ENCODE measurements at places on chromosomes 7 and 10.

DNA sequence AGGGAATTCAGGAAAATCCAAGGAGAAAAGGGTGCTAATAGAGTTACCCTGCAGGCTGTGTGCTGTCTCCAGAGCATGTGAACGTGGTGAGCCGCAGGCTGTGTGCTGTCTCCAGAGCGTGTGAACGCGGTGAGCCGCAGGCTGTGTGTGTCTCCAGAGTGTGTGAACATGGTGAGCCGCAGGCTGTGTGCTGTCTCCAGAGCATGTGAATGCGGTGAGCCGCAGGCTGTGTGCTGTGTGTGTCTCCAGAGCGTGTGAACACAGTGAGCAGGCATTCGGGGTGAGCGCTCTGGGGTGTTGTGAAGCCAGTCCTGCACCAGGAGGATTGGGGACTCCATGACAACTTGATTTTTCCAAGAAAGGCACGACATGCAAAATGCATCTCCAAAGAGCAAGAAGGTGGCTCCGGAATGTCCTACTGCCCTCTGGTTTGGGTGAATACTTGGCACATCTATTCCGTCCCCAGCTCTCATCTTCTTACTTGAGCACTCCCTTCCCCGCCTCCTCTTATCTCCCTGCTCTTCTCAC, 407.9 kb upstream of the SHH start:
- DNase-seq, result no peak

GRCh38 chr7:18210377-18210776, 182.7 kb upstream of the PRPS1L1 start:
- DNase-seq, result no peak

DNA sequence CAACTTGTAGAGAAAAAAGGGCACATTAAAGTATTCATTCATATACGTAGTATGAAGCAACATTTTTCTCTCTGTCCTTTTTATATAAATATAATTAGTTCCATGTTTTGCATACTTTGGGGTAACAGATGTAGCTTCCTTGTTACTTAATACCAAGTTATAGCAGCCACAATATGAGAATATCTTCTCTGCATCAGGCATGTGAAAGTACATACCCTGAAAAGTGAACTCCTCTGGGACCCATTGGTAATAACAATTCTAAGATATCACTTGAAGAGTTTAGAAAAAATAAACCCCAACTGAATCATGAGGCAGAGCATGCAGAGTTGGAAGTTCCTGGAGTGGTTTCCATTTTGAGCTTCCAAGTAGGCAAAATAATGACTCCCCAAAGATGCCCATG, 2.4 kb upstream of the CRPPA start:
- DNase-seq, result no peak

GRCh38 chr10:11208908-11209829, 191.5 kb downstream of the CELF2 start:
- no peak for DNase-seq

- no peak for DNase-seq
Measured at GRCh38 chr10:51879238-51879637, 179.8 kb upstream of the CSTF2T start.

DNA sequence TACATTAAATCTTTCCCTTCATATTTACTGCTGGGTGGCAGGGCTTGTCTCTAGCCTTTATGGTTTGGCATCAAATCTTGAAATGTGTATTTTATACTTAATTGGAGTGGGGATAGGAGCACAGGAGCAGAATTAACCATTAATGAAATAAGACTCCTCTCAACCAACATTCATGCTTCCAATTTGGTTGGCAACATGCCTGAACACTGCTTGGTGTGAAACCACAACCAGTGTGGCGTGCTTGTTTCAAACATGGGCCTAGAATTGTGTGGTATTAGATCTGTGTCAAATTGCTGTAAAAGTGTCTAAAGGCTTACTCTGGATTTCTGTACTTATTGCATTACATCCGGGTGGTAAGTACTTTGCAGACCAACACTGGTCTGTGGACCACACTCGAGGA, 25.1 kb upstream of the VPS41 start:
- DNase-seq, result no peak

DNA sequence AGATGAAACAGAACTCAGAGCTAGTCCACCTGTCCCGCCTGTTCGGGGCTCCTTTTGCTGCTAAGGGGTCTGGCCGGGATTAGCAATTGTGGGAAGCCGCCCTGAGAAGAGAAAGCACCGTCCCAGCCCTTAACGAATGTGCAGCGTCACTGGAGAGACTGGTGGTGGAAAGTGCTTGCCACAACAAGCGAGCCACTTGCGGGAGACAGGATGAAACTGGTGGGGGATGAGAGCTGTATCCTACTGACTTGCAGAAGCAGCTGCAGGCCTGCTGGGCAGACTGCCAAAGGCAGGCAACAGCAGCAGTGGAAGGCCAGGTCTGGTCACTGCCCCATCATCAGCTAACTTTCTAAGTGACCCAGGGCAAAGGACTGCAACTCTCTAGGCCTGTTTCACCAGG, 95.4 kb downstream of the FAM53B start:
- DNase-seq, result peak; percentile 52

DNA sequence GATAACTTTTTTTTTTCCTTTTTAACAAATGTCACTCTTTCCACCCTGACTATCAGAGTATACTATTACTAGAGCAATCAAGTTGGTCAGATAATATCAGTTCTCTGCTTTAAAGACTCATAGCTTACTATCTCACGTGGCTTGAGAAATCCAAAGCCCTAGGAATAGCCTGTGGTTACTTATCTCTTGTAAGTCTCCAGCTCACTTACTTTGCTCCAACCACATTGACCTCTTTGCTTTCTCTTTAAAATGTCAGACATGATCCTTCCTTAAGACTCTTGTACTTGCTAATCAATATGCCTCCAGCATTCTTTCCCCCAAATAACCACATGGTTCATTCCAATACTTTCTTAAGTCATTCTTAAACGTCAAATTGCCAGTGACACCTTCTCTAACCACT, 1292.2 kb downstream of the REEP3 start:
- no peak for DNase-seq

DNA sequence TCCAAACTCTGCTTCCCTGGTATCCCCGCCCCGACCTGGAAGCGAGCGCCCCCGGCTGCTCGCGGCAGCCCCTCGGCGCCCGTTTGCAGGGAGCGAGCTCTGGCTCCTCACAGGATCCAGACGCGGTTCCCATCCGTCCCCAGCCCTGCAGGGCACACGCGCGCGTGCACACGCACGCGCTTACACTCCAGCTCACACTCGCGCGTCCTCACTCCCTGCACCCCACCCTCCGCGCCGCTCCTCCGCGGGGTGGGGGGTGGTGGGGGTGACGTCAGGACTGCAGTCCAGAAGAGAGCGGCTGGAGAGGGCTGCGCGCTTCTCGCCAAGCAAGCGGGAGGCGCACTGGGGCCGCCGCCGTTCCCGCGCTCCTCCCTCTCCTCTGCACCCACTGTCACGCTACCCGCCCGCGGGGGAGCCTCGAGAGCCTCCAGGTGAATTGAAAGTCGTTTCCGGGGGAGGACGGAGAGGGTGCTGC, 255.6 kb downstream of the OTUD1 start:
- no peak for DNase-seq

DNA sequence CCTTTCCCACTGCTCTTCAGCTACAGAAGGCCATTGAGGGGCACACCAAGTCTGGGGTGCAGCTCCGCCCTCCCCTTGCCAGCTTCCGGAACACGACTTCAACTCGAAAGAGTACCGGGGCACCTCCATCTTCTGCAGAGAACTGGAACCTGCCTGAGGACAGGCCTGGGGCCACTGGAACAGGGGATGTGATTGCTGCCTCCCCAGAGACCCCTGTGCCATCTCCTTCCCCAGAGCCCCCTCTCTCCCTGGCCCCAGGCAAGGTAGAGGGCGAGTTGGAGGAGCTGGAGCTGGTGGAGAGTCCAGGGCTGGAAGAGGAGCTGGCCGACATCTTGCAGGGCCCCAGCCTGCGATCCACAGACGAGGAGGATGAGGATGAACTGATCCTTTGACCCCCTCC, 10.9 kb downstream of the FAM131B start:
- no peak for DNase-seq

Measured in H54 (cell line).